ENCODE measurements at places on chromosomes 3 and 15.

DNA sequence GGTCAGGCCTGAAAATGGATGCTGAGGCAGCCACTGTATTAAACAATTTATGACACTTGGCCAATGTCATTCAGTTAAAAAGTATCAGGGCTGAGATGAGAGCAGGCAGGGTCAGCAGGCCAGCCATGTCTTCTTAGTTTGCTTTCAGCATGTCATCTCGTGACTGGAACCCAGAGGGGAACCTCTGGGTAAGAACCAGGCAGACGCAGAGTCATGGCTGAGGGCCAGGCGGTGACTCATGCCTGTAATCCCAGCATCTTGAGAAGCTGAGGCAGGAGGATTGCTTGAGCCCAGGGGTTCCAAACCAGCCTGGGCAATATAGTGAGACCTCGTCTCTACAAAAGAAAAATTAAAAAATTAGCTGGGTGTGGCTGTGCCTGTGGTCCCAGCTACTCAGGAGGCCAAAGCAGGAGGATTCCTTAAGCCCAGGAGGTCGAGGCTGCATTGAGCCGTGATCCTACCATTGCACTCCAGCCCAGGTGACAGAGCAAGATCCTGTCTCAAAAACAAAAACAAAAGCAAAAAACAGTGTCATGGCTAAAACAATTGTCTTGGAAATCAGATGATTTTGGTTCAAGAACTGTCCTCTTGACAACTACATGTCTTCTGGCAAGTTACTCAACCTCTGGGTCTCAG, 11.7 kb downstream of the BCL2L10 start:
- peak; percentile 79 for DNase-seq

DNA sequence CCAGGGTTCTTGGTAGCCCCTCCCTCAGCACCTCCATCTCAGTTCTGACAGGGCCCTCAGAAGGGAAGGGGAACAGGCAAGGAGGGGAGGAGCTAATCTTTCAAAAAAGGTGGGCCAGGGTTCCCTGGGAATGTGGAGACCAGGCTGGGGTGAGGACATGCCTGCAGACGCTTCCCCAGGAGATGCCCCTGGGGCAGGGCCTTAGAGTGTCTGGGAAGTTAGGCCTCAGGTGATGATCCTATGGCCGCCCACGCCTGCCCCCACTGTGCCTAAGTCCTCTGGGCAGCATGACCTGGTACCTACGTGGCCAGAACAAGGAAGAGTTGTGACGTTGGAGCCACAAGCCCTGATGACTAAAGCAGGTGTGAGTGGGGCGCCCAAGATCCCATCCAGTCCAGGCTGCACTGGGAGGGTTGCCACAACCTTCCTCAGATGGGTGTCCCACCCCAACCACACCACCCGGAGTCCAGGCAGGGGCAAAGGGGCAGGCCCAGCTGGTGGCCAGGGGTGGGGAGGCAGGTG, 3.9 kb upstream of the SEMA3B start:
- no peak for DNase-seq

- no peak for DNase-seq
Observed at GRCh38 chr3:129282727-129283327, 4.2 kb downstream of the HMCES start.

GRCh38 chr15:74172701-74173379, 670 bp upstream of the ISLR start:
- peak; percentile 82 for DNase-seq

GRCh38 chr3:10340476-10340875, 19.6 kb upstream of the SEC13 start:
- DNase-seq = no peak

- DNase-seq = no peak
Observed at GRCh38 chr3:177451864-177452830, 254.9 kb upstream of the TBL1XR1 start.

DNA sequence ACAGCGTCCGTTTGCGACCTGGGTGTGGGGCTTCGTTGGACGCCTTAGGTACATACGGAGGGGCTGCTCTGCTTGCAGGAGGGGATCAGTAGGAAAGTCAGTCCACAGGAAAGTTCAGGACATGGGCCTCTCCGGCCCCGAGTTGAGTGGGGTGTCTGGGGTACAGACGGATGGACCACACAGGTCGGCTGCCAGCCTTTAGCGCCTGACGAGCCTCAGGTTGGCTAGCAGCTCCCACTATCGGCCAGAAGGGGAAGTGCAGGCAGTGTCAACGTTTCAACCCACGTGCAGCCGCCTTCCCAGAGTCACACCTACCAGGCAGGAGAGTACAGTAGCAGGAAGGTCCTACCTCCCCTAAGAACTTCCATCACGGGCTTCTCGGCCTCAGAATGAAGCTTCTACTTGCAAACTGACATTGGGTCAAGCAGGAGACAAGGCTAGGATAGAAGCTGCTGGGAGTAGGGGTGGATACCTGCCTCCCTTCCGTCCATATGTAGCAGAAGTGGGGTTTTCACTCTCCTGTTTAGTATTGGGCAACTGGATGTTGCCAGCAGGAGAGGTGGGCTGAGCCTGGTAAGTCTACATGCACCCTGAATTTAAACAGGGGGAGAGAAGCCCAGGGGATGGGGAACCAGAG, 1.8 kb upstream of the SCN5A start:
- DNase-seq = peak; percentile 61

DNA sequence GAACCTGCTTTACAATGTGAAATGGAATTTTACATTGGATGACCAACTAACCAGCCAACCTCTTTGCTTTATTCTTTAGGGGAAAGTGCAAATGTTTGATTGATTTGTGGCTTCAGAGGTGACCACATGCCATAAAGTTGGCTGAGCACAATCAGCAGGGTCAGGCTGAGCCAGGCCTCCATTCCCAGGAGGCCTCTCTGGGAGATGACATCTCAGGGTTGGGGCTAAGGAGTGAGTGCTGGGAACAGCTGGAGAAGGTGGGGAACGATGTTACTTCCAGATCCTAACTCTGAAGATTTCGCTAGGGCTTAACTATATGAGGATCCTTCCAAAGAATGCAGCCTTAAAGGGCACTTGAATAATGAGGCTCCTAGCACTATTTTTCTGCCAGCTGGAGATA, 131.7 kb downstream of the ATP10A start:
- no peak for DNase-seq

- DNase-seq = no peak
Observed at GRCh38 chr15:22253676-22254408, 173.5 kb downstream of the OR4M2 start.

DNA sequence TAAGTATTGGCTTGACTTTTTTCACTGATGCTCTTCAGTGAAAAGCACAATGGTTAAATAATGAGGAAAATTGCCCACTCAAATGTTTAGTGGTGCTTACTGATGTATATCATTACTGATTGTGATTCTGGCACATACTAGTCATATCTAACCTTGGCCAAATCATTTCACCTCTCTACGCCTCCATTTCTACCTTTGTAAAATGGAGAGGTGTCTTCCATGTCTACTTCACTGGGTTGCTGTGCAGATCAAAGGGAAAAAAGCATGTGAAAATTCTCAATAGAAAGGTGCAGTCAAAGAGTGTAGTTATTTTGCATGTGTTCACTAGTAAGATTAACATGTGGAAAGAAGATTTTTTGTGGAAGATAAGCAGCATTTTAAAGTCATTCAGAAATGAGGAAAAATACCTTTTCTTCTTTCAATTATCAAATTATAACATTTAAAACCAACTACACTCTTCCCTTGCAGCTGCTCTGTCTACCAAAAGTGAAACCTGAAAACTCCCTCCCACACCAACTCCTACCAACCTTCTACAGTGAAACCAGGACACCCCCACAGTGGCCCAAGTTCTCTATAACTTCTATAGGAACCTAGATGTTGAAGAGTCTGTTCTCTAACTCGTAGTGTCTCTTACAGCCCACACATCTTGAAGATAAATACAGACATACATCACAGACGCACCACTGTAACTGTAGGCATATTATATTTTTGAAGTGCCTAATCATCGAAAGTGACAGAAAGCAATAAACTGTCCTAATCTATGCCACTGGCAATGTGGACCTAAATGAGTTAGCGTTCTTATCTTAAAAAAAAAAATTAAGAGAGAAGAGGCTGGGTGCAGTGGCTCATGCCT, 1.4 kb downstream of the CD200R1 start:
- DNase-seq = no peak

- DNase-seq = no peak
Observed at GRCh38 chr3:50322115-50322385, 495 bp downstream of the HYAL2 start.

GRCh38 chr3:98730338-98730737, 32.8 kb upstream of the ST3GAL6 start:
- no peak for DNase-seq

- no peak for DNase-seq
Observed at GRCh38 chr3:187941135-187941847, 196.0 kb upstream of the BCL6 start.

GRCh38 chr3:165895919-165896318, 58.7 kb upstream of the BCHE start:
- DNase-seq = no peak

DNA sequence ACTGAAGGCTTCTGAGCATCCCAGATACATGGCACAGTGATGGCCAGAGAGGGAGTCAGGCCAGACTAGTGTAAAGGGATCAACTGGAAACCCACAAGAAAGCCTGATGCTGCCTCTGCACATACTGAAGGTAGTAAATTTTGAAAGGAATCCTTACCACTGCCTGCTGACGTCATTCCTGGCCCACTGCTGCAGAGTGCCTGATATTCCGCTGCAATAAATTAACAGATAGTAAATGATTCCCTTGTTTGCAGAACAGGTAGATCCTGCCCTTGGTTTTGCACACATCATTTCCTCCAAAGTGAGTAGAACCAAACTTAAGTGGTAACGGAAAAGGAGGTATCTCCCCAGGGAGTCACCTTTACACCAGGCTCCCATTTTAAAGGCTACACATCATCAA, 146.7 kb downstream of the FBN1 start:
- no peak for DNase-seq

DNA sequence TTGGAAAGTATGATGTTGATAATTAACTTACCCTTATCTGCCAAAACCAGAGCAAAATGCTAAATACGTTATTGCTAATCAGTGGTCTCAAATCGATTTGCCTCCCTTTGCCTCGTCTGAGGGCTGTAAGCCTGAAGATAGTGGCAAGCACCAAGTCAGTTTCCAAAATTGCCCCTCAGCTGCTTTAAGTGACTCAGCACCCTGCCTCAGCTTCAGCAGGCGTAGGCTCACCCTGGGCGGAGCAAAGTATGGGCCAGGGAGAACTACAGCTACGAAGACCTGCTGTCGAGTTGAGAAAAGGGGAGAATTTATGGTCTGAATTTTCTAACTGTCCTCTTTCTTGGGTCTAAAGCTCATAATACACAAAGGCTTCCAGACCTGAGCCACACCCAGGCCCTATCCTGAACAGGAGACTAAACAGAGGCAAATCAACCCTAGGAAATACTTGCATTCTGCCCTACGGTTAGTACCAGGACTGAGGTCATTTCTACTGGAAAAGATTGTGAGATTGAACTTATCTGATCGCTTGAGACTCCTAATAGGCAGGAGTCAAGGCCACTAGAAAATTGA, 59.7 kb downstream of the DCUN1D1 start:
- DNase-seq = no peak

- DNase-seq = no peak
Observed at GRCh38 chr3:160981217-160981938, 123.8 kb downstream of the B3GALNT1 start.

GRCh38 chr3:10528046-10528445, 22.7 kb upstream of the ATP2B2 start:
- DNase-seq = no peak

Measured in left ventricle myocardium inferior (tissue), 1 donor.